Mesenteric fat pad (tissue), 1 donor: ENCODE measurements at places on chromosomes 13 and 19. TPM values are rescaled to one million over a fixed set of nuclear protein-coding genes. Genes with fewer than 3 reads are reported as not detected.

DNA sequence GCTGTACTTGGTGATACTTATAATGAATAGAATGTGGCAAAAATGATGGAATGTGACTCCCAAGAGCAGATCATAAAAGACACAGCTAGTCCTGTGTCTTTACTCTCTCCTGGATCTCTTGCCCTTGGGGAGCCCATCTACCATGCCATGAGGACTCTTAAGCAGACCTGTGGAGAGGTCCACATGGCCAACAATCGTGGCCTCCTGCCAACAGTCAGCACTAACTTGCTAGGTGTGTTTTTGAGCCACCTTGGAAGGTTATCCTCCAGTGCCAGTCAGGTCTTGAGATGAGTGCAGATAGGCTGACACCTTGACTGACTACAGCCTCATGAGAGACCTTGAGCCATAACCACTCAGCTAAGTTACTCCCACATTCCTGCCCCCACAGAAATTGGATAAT lies 22.3 kb upstream of the GPR183 start:
- DNase-seq, result no peak

- no peak for DNase-seq
Measured at GRCh38 chr13:28415994-28416421, 78.9 kb downstream of the FLT1 start.

DNA sequence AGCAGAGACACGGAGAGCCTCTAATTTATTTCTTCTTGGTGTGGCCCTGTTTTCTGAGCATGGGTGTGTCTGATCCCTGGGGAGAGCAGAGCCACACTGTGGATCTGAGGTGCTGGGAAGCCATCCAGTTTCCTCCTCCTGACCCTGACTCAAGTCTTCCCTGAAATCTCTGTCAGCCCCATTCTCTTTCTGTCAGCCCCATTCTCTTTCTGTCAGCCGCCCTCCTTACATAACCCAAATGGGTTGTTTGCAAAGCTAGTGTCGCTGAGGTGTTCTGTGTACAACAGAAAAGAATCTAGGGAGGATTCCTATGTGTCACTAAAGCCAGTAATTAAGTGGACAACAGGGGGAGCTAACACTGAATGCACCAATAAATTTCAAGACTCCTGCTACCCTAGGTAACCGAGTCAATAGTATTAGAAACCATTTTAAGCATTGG lies 50.2 kb downstream of the LRCH1 start:
- DNase-seq, result no peak

KLK8 gene
- not detected for total RNA-seq
